ENCODE measurements at places on chromosomes 16 and 17. TPM values are rescaled to one million over a fixed set of nuclear protein-coding genes. Genes with fewer than 3 reads are reported as not detected.

- DNase-seq = no peak
- H3K27me3 ChIP-seq = no peaks in the 10 kb centered on the region
- no peaks in the 10 kb centered on the region for H3K4me1 ChIP-seq
- H3K4me3 ChIP-seq = no peak overlapping the region
Observed at GRCh38 chr17:33968350-33969044, 286.6 kb upstream of the CCL2 start.

C16orf54 gene
- total RNA-seq = 3.1 TPM

GPR179 gene
- total RNA-seq = not detected

DNA sequence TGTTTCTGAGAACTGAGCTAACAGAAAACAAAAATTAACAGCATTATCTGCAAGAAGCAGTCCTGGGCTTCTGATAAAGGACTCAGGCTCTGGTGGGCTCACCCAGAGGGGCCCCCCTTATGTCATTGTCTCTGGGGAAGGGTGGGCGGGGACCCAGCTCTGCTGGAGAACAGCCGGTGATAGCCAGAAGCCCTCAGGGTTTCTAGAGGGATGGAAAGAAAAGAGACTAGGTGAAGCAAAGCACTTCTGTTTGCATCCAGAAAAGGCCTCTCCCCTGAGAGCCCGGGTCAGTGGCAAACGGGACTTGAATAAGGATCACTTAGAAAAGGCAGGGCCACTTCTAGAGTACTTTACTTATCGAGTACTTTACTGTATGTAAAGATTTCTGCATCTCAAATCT is 7.0 kb upstream of the CDC42EP4 start:
- no peaks in the 10 kb centered on the region for H3K27me3 ChIP-seq
- DNase-seq = no peak
- H3K36me3 ChIP-seq = no peaks in the 10 kb centered on the region
- no peak overlapping the region for H3K27ac ChIP-seq

CPHXL gene
- total RNA-seq = not detected

ALOX15 gene
- total RNA-seq = not detected

EVI2A gene
- total RNA-seq = 15.5 TPM

DNA sequence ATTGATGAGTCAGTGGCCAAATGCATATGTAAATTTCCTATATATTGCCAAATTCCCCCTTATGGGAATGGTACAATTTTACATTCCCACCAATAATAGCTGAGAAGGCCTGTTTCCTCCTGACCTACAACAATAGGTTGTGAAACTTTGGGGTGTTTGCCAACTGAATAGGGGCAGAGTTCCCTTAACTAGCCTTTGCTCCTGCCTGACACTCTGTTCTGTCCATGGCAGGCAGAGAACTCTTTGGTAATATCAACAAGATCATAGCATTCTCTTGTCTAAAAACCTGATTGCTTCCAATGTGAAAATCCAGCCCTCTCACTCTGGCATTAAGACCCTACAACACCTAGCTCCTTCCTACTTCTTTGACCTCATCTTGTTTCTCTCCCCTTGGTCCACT is 149.7 kb downstream of the HAPSTR1 start:
- DNase-seq = no peak
- no peak overlapping the region for H3K4me3 ChIP-seq
- no peaks in the 10 kb centered on the region for H3K4me1 ChIP-seq
- H3K36me3 ChIP-seq = no peaks in the 10 kb centered on the region
- H3K27ac ChIP-seq = no peak overlapping the region
- no peaks in the 10 kb centered on the region for H3K27me3 ChIP-seq

NLGN2 gene
- total RNA-seq = 49.9 TPM

DNA sequence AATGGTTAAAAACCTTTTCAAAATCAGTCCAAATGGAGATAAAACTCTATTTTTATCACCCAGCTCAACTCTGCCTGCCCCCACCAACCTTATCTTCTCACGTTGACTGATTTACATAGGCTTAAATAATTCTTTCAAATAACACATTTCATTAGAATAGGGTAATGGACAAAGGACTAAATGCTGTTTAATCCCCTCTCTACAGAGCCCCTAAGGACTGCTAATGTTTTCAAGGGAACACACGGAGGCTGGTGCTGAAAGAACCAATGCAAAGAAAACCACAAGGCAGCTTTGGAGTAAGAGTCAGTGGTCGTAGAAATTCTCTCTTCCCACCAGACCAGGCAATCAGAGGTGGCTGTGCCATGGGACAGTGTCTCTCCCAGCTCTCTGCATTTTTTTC is 445.7 kb upstream of the MAF start:
- no peaks in the 10 kb centered on the region for H3K27me3 ChIP-seq
- H3K27ac ChIP-seq = no peak overlapping the region
- H3K4me3 ChIP-seq = no peak overlapping the region
- H3K4me1 ChIP-seq = no peaks in the 10 kb centered on the region
- no peak for DNase-seq
- no peaks in the 10 kb centered on the region for H3K36me3 ChIP-seq

KRTAP2-1 gene
- not detected for total RNA-seq

DNA sequence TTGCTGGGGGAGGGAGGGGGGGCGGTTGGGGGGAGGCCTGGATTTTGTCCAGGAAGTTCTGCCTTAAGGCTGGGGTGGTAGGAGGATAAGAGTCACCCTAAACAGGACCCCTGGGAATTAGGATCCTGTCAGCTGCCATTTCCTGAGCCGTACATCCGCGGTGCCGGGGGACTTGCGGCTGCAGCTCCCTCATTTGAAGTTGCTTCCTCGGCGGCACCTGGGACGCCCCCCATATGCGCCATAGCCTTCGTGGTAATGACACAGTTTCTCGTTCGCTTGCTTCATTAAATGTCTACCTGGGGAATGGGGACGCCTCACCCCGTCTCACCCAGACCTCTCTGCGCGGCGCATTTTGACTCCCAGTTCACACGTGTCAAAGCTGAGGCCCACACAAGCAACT is 55.1 kb upstream of the PABPN1L start:
- no peak overlapping the region for H3K27ac ChIP-seq
- H3K36me3 ChIP-seq = no peaks in the 10 kb centered on the region
- H3K27me3 ChIP-seq = no peaks in the 10 kb centered on the region

ATAD5 gene
- total RNA-seq = 1.2 TPM

DNA sequence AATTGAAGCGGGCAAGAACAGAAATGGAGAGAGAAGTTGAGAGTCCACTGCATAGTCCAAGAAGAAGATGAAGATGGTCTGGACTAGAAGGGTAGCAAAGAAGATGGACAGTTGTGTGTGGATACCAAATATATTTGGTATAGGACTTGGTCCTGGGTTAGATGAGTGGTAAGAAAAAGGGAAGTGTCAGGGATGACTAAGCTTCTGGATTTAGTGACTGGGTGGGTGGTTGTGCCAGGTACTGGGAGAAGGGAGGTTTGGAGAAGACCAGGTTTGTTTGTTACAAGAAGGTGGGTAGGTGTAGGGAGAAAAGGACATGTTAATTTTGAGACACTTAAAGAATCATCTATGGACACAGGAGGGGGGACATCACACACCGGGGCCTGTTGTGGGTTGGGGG is 5.4 kb downstream of the VMP1 start:
- DNase-seq = no peak
- H3K27me3 ChIP-seq = no peaks in the 10 kb centered on the region
- no peaks in the 10 kb centered on the region for H3K36me3 ChIP-seq
- no peaks in the 10 kb centered on the region for H3K4me1 ChIP-seq

GRCh38 chr17:17081304-17081940 is 39.2 kb downstream of the MPRIP start:
- H3K4me3 ChIP-seq = no peak overlapping the region
- peaks cover 2% of the 10 kb centered on the region for H3K36me3 ChIP-seq
- no peaks in the 10 kb centered on the region for H3K27me3 ChIP-seq
- peak; percentile 59 for DNase-seq
- H3K27ac ChIP-seq = no peak overlapping the region

- no peaks in the 10 kb centered on the region for H3K27me3 ChIP-seq
- H3K36me3 ChIP-seq = no peaks in the 10 kb centered on the region
Observed at GRCh38 chr17:43928609-43929008, 13.7 kb downstream of the PPY start.

- no peak overlapping the region for H3K27ac ChIP-seq
- no peaks in the 10 kb centered on the region for H3K27me3 ChIP-seq
- no peaks in the 10 kb centered on the region for H3K36me3 ChIP-seq
- no peak overlapping the region for H3K4me3 ChIP-seq
- H3K4me1 ChIP-seq = no peaks in the 10 kb centered on the region
- DNase-seq = no peak
Observed at GRCh38 chr16:84810518-84811273, 9.1 kb upstream of the CRISPLD2 start.

HOXB5 gene
- total RNA-seq = 1.4 TPM

DNA sequence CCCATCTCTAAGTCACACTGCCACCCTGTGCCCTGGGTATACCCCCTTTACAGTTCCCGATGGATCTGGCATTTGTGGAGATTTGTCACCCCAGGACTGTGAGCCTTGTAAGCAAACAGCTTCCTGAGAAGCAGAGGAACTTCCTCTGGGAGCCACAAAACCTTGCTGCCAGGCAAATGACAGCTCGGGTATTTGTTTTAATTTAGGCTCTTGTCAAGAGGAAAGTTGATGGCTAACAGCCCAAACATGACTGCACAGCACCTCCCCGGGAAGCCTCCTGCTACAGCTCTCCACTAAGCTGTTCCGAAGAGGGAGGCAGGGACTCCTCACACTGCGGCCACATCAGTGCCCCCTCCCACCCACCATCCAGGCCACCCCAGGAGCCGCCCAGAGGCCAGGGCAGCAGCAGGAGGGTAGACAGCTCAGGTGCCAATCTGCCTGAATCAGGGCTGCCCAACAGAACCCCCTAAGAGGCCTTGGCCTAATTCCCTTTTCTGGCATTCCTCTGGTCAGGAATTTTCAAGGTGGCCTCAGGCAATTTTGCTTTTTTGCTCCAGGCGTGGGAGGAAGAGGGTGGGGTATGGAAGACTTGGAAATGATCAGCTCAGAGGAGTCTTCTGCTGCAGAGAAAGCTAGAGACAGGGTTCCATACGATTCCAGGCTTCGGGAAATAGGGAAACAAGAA is 2.6 kb downstream of the ABR start:
- DNase-seq = no peak
- no peaks in the 10 kb centered on the region for H3K4me1 ChIP-seq
- H3K36me3 ChIP-seq = no peaks in the 10 kb centered on the region
- no peak overlapping the region for H3K4me3 ChIP-seq
- H3K27me3 ChIP-seq = no peaks in the 10 kb centered on the region
- H3K27ac ChIP-seq = no peak overlapping the region

GRCh38 chr17:32852811-32853210 is 24.1 kb downstream of the MYO1D start:
- H3K4me3 ChIP-seq = no peak overlapping the region
- no peaks in the 10 kb centered on the region for H3K27me3 ChIP-seq
- no peak for DNase-seq

TEX14 gene
- 0.24 TPM for total RNA-seq

GRCh38 chr17:5683241-5683640 is 98.9 kb upstream of the NLRP1 start:
- no peak overlapping the region for H3K27ac ChIP-seq
- no peak for DNase-seq
- no peaks in the 10 kb centered on the region for H3K27me3 ChIP-seq
- no peak overlapping the region for H3K4me3 ChIP-seq
- no peaks in the 10 kb centered on the region for H3K4me1 ChIP-seq

Data from aorta (tissue), 5 donors.